ENCODE measurements at places on chromosomes 2 and 18.

- DNase-seq = no peak
Measured at GRCh38 chr2:121626777-121627524, 22.3 kb downstream of the CLASP1 start.

GRCh38 chr18:58205443-58206160 lies 161.6 kb downstream of the NEDD4L start:
- DNase-seq = no peak

DNA sequence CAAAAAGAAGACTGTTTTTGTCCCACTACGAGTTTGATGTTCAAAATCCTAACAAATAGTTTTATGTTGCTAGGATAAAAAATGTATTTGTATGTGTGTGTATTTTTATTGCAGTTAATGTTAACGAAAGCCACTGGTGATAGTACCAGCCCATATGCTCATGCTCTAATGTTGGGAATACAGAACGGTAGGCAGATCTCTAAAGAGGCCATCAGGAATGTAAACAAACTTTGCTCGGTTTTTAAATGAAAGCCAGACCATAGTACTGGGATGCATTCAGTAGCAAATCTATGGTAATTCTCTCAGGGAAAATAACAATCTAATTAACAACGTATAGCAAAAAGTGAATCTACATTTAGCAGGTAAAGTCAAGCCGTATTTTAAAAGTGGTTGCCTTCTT lies 208.1 kb downstream of the NEDD4L start:
- no peak for DNase-seq

GRCh38 chr2:129376426-129377077 lies 602.9 kb upstream of the RAB6C start:
- no peak for DNase-seq

DNA sequence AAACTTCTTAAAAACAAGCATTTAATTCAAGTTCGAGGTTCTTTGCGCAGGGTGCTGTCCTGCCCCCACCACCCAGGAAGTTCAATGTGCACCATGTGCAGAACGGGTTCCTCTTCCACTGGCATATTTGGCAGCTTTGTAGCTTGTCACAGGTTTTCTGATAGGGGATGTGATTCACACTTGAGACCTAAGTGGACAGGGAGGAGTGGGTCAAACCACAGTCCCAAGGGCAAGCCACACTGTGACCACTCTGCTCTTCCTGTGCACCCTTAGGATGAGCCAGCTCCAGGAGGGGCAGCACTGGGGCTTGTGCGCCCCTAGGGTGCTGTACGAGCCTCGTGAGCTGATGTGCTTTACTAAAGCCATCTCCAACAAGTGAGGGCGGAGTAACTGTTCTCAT lies 82.5 kb downstream of the TGFA start:
- DNase-seq = no peak

GRCh38 chr2:205527801-205528200 lies 154.5 kb upstream of the NRP2 start:
- DNase-seq = no peak

- DNase-seq = no peak
Measured at GRCh38 chr2:31446848-31447247, 32.3 kb upstream of the XDH start.

DNA sequence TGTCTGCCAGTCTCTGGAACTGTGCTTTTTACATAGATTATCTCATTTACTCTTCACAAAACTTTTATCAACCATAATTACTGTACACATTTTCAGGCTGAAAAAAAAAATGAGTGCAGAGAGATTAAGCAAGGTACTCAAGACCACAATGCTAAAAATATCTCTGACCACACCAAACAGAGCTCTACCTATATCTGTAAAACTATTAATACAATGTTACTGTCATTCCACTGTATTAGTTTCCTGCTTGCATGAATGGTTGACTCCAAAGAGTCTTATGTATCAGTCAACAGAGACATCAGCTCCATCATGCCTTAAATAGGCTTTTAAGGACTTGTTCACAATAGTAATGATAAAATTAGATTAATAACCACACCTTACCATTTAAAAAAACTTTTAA lies 134.7 kb upstream of the CCDC150 start:
- DNase-seq = no peak

- DNase-seq = no peak
Measured at GRCh38 chr2:128202791-128203190, 111.8 kb downstream of the UGGT1 start.

GRCh38 chr18:79904357-79905147 lies 46.9 kb downstream of the SLC66A2 start:
- DNase-seq = no peak

GRCh38 chr18:2589345-2590068 lies 18.1 kb downstream of the NDC80 start:
- DNase-seq = no peak

DNA sequence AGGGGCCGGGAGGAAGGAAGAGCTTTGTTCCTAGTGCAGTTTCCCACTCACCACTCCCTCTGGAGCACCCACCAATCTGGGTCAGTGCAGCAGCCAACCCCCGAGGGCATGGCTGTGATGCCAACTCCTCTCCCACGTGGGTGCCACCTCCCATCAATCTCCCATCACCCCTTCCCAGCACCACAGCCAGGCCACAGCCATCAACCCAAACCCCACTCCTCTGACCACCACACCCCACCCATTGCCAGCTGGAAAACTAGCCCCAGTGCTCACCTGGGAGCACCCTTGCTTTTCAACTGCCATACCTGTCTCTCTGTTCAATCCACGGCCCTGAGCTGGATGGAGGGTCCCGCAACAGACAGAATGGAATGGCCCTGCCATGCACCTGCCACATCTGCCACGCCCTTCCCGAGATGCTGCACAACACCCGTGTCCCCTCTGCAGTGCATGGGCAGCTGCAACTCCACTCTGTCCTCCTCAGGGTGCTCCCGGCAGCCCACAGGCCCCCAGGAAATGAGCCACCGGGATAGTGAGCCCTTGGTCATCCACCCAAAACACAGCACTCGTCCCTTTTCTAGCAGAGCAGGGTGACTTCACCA lies 112.4 kb upstream of the ID2 start:
- DNase-seq = no peak

- no peak for DNase-seq
Measured at GRCh38 chr2:110655701-110656100, 22.2 kb downstream of the BUB1 start.

GRCh38 chr18:31679133-31679742 lies 5.1 kb downstream of the B4GALT6 start:
- no peak for DNase-seq
